Cerebellar nuclear complex (tissue), 1 donor: ENCODE measurements at places on chromosomes 7 and 10.

DNA sequence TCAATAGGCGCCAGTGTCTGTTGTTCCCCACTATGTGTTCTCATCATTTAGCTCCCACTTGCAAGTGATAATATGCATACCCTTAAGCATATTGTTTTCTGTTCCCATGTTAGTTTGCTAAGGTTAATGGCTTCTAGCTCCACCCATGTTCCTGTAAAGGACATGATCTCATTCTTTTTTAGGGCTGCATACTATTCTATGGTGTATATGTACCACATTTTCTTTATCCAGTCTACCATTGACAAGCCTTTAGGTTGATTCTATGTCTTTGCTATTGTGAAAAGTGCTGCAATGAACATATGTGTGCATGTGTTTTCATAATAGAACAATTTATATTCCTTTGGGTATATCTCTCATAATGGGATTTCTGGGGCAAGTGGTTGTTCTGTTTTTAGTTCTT lies 77.8 kb upstream of the PLXDC2 start:
- DNase-seq: no peak

DNA sequence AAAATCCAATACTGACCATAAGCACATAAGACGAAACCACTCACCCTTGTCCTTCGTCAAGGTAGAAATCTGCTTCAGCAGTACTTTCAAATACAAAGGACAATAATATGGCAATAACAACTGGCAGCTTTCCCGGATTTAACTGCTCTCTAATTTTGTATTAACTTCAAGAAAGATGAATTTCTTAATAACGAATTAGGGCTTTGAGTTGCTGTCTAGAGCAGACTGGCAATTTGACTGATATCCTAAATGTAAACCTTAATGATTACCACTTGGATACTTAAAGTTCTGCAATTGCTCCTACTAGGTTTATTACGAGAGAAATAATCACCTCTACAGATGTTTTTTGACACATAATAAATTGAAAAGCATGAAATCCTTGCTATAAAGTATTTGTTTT lies 418.7 kb downstream of the MAGI2 start:
- DNase-seq: no peak

DNA sequence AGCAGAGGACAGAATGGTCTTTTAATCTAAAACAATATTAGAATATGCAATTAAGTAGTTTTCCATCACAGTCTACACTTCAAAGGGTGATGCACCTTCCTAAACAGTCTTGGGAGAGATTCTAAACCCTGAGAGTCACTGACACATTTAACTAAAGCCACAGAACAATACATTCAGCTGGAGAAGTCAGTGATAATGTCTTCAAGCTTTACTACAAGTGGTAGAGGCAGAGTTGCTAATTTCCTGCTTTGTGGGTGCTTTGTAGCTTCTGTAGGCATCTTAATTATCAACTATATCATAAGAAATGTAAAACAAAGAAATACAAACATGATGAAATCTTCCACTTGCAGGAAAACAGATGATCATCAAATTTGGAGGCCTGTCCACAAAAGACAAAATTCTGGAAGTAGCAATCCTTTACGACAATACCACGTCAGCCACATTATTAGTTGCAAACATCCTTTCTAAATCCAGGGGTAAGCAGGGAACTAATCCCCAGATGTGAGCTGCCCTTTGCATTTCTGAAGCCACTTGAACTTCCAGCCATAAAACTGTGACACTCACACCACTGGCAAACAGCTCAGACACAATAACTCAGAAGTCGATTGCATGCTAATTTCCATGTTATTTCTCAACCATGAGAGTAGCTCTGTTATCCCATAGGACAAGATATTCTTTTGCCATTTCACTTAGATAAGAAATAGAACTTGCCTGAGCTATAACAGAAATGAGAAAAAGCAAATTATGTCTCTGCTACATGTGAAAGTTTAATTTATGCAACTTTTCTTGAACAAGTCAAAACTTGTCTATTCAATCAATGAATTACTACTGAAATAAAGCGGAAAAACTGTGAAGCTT lies 212.2 kb downstream of the FAM107B start:
- no peak for DNase-seq

DNA sequence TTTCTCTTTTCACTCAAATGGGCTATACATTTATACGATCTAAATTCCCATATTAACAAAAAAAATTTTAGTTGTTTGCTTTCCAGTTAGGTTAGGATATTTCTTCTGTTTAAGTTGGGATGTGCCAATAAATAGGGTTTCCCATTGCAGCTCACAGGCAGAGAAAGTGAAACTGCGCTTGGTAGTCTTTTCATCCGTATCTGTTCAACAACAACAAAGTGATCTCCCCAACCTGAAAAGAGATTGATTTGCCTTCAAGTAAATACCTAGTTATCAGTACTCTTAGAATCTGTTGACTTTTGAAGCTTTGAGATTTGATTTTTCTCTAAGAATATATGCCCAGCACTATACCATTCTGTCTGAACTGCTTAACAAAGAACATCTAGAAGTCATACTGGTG lies 143.4 kb downstream of the DYNC1I1 start:
- no peak for DNase-seq

- DNase-seq: no peak
Measured at GRCh38 chr7:157754416-157754790, 417.6 kb downstream of the DNAJB6 start.
